PC-3 (cell line): ENCODE measurements at places on chromosomes 7 and 10. TPM values are rescaled to one million over a fixed set of nuclear protein-coding genes. Genes with fewer than 3 reads are reported as not detected.

- DNase-seq = peak; percentile 84
- peaks cover 20% of the 10 kb centered on the region for H3K4me1 ChIP-seq
- no peak overlapping the region for H3K4me3 ChIP-seq
- 0 out of 2 replicates have a peak overlapping the region, but pooled peaks have one; percentile 10 for H3K27ac ChIP-seq
- no peaks in the 10 kb centered on the region for H3K36me3 ChIP-seq
Measured at GRCh38 chr10:43128958-43129706, 9.1 kb upstream of the CSGALNACT2 start.

GRCh38 chr10:68559251-68559650 is 886 bp upstream of the TET1 start:
- H3K27ac ChIP-seq = no peak overlapping the region
- H3K4me3 ChIP-seq = no peak overlapping the region
- H3K27me3 ChIP-seq = no peaks in the 10 kb centered on the region
- no peaks in the 10 kb centered on the region for H3K4me1 ChIP-seq
- H3K36me3 ChIP-seq = no peaks in the 10 kb centered on the region

DNA sequence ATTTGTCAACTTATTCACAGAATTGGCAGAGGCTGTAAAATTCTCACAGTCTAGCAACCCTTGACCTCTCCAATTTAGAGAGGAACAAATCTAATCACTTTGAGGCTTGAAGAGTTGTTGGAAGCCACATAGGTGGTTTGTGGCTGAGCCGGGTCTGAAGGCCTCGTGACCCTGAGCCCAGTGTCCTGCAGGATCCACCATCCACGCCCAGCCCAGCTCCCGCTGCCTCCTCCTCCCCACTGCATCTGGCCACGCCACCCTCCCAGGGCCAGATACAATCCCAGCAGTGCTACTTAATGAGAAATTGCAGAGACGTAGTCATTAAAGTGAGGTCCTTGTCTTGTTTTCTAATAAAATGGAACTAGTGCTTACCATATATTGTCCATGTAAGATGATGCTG is 81.4 kb upstream of the SHH start:
- H3K4me3 ChIP-seq = no peak overlapping the region
- H3K27ac ChIP-seq = no peak overlapping the region
- H3K4me1 ChIP-seq = peaks cover 23% of the 10 kb centered on the region
- H3K27me3 ChIP-seq = no peaks in the 10 kb centered on the region

DNA sequence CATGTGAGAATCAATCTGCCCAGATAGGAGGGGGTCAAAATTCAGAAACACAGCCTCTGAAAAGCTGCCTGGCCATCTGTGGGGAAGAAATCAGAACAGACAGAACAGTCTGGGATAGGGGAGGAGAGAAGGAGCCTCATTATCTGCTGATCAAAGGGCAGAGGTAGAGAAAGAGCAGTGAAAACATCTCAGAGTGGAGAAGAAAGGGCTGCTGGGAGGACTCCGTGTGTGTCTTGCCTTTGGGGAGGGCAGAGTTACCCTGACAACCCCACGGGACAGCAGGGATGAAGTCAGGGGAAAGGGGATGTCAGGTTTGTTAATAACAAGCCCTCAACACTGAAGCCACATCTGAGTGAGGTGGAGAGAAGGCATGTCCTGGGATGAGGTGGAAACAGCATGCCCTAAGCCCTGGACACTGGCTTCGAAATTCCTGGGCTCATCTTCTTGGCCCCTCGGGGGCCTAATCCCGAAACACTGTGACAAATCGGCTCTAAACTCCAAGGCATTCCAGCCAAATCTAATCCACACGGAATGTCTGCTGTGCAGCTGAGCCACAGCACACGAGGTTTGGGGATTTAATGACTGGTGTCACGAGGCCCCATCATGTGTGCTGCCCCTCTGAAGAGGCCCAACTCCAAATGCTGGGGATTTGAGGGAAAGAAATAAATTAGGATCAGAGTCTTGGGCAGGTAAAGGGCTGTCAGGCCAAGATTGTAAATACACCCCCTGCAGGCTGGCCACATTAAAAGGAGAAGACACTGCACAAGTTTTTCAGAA is 82.8 kb upstream of the FGFR2 start:
- DNase-seq = no peak
- H3K27me3 ChIP-seq = peaks cover 30% of the 10 kb centered on the region
- H3K36me3 ChIP-seq = no peaks in the 10 kb centered on the region
- H3K4me3 ChIP-seq = no peak overlapping the region
- no peak overlapping the region for H3K27ac ChIP-seq

DNA sequence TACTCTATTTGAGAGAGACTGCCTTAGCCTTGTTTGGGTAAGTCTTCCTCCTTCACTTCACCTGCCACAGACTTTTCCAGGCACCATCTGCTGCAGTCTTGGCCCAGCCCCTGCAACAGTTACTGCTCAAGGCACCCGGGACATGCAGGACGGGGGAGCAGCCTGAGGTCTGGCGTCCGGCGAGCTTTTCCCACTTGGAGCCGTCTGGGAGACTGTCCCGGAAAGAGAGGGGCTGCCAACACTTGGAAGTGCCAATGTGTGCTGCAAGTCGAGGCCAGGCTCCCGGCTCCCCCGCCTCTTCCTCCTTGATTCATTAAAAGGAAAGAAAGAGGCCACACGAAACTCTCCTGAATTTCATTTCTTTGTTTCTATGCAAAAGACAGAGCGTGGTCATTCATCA is 13.7 kb downstream of the HTRA1 start:
- H3K27ac ChIP-seq = no peak overlapping the region
- H3K36me3 ChIP-seq = no peaks in the 10 kb centered on the region
- DNase-seq = no peak
- H3K4me1 ChIP-seq = peaks cover 7% of the 10 kb centered on the region

GRCh38 chr10:3325954-3326750 is 153.6 kb upstream of the PITRM1 start:
- H3K4me3 ChIP-seq = no peak overlapping the region
- H3K27ac ChIP-seq = no peak overlapping the region
- DNase-seq = no peak
- H3K27me3 ChIP-seq = no peaks in the 10 kb centered on the region

DNA sequence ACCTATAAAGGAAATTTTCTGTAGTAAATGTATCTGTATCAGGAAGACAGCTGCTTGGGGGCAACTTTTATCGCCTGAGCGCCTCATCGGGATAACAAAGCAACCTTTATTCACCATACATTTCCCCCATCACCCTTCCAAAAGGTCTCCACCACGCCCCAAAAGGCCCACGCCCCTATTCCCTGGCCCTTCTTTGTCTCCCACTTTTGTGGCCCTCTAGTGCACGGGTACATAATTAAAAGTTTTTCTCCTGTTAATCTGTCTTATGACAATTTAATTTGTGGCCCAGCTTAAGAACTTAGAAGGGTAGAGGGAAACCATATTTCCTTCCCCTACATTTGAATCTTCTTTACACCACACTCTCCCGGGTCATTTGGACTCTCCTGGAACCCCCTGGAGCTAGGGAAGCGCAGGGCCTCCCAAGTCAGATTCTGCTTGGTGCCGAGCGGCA is 625 bp downstream of the RP9 start:
- no peaks in the 10 kb centered on the region for H3K36me3 ChIP-seq
- H3K27me3 ChIP-seq = no peaks in the 10 kb centered on the region
- H3K27ac ChIP-seq = 0 out of 2 replicates have a peak overlapping the region, but pooled peaks have one; percentile 13
- peak overlapping the region; percentile 99 for H3K4me3 ChIP-seq

DNA sequence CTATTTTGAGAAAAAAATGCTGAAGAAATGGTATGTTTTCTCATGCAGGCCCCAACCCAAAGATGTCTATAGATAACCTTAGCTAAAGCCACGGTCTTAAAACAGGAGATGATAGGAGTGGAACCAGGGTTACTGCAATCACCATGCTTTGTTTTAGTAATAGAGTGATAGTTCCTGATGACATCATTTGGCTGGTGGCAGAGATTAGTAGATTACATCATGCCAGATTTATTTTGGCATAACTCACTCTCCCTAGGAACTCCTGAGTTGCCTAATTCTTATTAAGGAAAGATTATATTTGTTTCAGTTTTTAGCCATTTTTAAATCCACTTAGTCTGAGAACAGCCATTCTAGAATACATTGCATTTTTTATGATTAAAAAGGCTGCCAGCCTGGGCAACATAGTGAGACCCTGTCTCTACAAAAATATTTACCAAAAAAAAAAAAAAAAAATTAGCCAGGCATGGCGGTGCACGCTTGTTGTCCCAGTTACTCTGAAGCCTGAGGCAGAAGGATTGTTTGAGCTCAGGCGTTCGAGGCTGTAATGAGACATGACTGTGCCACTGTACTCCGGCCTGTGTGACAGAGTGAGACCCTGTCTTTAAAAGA is 17.8 kb downstream of the ENO4 start:
- no peaks in the 10 kb centered on the region for H3K27me3 ChIP-seq

- DNase-seq = no peak
- no peaks in the 10 kb centered on the region for H3K27me3 ChIP-seq
- H3K4me1 ChIP-seq = no peaks in the 10 kb centered on the region
- H3K36me3 ChIP-seq = no peaks in the 10 kb centered on the region
- no peak overlapping the region for H3K27ac ChIP-seq
- H3K4me3 ChIP-seq = no peak overlapping the region
Measured at GRCh38 chr7:57210212-57210611, 78.0 kb upstream of the ZNF479 start.

DNA sequence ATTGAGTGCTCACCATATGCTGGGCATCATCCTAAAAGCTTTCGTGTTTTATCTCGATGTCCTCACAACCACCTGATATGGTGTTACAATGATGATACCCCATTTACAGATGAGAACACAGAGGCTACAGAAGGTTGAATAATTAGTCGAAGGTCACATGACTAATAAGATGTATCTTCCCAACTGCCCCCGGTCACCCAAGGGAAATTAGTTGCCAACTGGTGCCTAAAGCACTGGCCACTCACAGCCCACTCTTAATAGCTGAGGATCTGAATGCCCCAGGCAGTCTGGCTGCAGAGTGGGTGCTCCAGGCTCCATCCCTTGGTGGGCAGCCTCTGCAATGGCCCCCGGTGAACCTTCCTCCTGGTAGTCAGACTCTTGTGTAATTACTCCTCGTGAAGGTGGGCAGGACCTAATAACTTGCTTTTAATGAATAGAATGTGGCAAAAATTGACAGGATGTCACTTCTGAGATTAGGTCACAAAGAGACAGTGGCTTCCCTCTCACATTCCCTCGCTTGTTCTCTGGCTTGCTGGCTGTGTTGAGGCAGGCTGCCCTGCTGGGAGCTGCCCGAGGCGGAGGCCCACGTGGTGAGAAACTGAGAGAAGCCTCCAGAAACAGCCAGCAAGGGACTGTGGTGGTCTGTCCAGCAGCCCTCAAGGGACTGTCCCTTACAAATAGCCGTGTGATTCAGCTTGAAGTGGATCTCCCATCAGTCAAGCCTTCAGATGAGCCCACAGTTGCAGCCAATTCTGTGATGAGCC is 109.4 kb downstream of the ARHGAP22 start:
- no peak for DNase-seq
- H3K4me3 ChIP-seq = no peak overlapping the region
- no peaks in the 10 kb centered on the region for H3K36me3 ChIP-seq
- peaks cover 19% of the 10 kb centered on the region for H3K4me1 ChIP-seq
- H3K27me3 ChIP-seq = no peaks in the 10 kb centered on the region
- H3K27ac ChIP-seq = no peak overlapping the region

GRCh38 chr7:4186513-4186780 is 495.6 kb upstream of the FOXK1 start:
- H3K4me3 ChIP-seq = no peak overlapping the region
- no peaks in the 10 kb centered on the region for H3K27me3 ChIP-seq
- no peaks in the 10 kb centered on the region for H3K4me1 ChIP-seq
- H3K27ac ChIP-seq = no peak overlapping the region
- no peak for DNase-seq
- H3K36me3 ChIP-seq = no peaks in the 10 kb centered on the region

DNA sequence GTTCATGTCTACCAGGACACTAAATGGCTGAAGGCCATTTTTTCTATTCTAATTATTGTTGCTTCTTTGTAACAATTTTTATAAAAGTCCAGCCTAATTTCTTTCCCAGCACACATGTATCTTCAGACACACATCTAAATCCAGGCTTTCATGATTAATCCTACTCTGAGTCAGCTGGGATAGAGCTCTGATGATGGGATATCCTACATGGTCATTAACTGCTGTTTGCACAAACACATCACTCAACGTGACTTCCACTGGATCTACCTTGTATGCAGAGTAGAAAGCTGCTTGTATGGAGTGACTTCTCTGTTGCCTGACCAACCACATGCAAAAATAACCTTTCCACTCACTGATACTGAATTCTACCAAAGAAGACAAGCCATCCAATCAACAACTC is 260.9 kb downstream of the AHR start:
- H3K4me3 ChIP-seq = peak overlapping the region; percentile 48
- H3K27ac ChIP-seq = peak overlapping the region; percentile 99
- peaks cover 49% of the 10 kb centered on the region for H3K4me1 ChIP-seq
- no peaks in the 10 kb centered on the region for H3K36me3 ChIP-seq
- no peaks in the 10 kb centered on the region for H3K27me3 ChIP-seq
- DNase-seq = peak; percentile 85

GRCh38 chr10:74542077-74542476 is 284.3 kb upstream of the KAT6B start:
- H3K4me1 ChIP-seq = no peaks in the 10 kb centered on the region
- no peaks in the 10 kb centered on the region for H3K27me3 ChIP-seq
- DNase-seq = no peak
- no peak overlapping the region for H3K4me3 ChIP-seq
- no peaks in the 10 kb centered on the region; the same call in 1 of the 2 replicates for H3K36me3 ChIP-seq

GRCh38 chr10:114477285-114477684 is 73.0 kb upstream of the AFAP1L2 start:
- no peaks in the 10 kb centered on the region for H3K36me3 ChIP-seq
- no peaks in the 10 kb centered on the region for H3K27me3 ChIP-seq
- DNase-seq = no peak
- no peak overlapping the region for H3K4me3 ChIP-seq
- no peak overlapping the region for H3K27ac ChIP-seq

DNA sequence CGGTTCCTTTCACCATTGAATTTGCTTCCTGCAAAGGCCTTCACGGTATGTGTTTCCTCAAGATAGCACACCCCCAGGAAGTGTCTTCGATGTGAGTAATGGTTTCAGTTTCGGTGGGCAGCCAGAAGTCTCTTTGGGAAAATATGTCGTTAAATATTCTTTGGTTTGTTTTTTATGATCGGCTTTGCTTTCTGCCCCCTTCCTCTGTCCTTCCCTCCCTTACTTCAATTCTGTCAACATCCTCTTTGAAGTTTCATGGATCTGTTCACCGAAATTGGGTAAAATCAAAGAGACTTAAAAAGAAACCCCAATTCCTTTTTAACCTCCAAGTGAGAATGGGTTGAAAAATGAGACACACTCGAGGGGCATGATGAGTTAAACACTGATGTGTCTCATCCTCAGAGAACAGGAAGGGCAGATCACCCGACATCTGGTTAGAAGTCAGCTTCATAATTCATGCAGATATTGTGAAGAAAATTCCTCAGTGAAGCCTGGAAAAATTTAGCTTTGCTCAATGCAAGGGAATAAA is 170.8 kb upstream of the HABP2 start:
- no peaks in the 10 kb centered on the region for H3K27me3 ChIP-seq
- peak overlapping the region; percentile 31; the same call in 1 of the 2 replicates for H3K4me3 ChIP-seq
- H3K4me1 ChIP-seq = peaks cover 47% of the 10 kb centered on the region
- DNase-seq = peak; percentile 66
- no peaks in the 10 kb centered on the region for H3K36me3 ChIP-seq

- no peak for DNase-seq
- H3K4me3 ChIP-seq = no peak overlapping the region
- H3K27me3 ChIP-seq = peaks cover 43% of the 10 kb centered on the region
- H3K36me3 ChIP-seq = no peaks in the 10 kb centered on the region
- no peaks in the 10 kb centered on the region for H3K4me1 ChIP-seq
Measured at GRCh38 chr10:61065051-61065450, 121.1 kb upstream of the RHOBTB1 start.

Gene LZTS2
- total RNA-seq = 58.3 and 67.2 TPM in 2 replicates

Gene PYROXD2
- 3.1 and 9.4 TPM in 2 replicates for total RNA-seq

Gene CFTR
- total RNA-seq = not detected in 2 replicates

Gene CPED1
- total RNA-seq = 1.8 and 2.2 TPM in 2 replicates

Gene NUTM2B
- total RNA-seq = 0.84 and 1.4 TPM in 2 replicates
